ENCODE measurements at places on chromosomes 7 and 10. TPM values are rescaled to one million over a fixed set of nuclear protein-coding genes. Genes with fewer than 3 reads are reported as not detected.

ZNF107 gene
- total RNA-seq, result 25.6 TPM

PRPS1L1 gene
- total RNA-seq, result not detected

DNA sequence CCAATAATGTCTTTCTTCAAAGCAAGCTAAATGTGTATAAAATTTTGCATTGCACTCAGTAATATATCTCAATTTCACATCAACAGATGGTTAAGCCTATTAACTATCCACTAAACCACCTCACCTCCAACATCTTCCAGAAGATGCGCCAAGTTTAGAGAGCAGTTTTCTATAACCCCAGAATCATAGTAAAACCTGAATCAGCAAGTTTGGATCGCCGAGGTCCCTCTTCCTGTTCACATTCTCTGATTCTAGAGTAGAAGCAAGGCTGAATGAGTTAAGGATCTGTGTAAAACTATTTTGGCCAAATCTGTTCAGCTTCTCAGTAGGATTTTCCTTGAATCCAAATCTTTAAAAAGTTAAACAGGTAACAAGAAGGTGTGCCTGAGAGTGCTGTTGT, 1.4 kb upstream of the FAM204A start:
- H3K27ac ChIP-seq, result no peak overlapping the region
- H3K27me3 ChIP-seq, result no peaks in the 10 kb centered on the region
- H3K4me1 ChIP-seq, result peaks cover 28% of the 10 kb centered on the region
- H3K36me3 ChIP-seq, result peaks cover 2% of the 10 kb centered on the region

GRCh38 chr7:158391541-158391940, 196.1 kb downstream of the PTPRN2 start:
- H3K4me3 ChIP-seq, result no peak overlapping the region
- H3K36me3 ChIP-seq, result no peaks in the 10 kb centered on the region
- no peak overlapping the region for H3K27ac ChIP-seq

GRCh38 chr10:60139290-60139689, 232.9 kb upstream of the CCDC6 start:
- no peaks in the 10 kb centered on the region for H3K36me3 ChIP-seq
- no peaks in the 10 kb centered on the region for H3K4me1 ChIP-seq

MRPL43 gene
- total RNA-seq, result 48.2 TPM

DNA sequence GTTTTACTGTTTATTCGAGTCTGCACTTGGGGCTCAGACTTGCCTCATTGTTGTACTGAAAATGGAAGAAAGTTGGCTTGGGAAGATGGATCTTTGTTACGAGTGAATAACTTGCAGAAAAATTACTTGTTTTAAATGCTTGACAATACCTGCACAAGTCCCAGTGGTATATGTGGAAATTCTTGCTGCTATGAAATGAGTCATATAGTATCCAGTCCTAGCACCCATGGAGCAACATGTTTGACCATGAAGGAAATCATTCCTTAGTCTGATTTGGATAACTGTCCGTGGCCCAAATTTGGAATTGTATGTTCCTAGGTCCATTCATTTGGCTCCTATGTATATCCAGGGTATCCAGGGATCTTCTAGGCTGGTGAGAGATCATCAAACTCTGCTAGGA, 1096.8 kb downstream of the KCNMA1 start:
- H3K27me3 ChIP-seq, result no peaks in the 10 kb centered on the region
- H3K4me3 ChIP-seq, result no peak overlapping the region
- DNase-seq, result no peak
- no peak overlapping the region for H3K27ac ChIP-seq
- H3K4me1 ChIP-seq, result no peaks in the 10 kb centered on the region
